Karpas-422 (cell line): ENCODE measurements at places on chromosomes 16 and 17. TPM values are rescaled to one million over a fixed set of nuclear protein-coding genes. Genes with fewer than 3 reads are reported as not detected.

TMEM235 gene
- total RNA-seq = not detected in 2 replicates

NUP88 gene
- total RNA-seq = 113 and 116 TPM in 2 replicates

CRYBA1 gene
- not detected in 2 replicates for total RNA-seq

GRCh38 chr16:30805056-30805369 lies 18.0 kb upstream of the ZNF629 start:
- no peak for DNase-seq
- H3K27me3 ChIP-seq = no peaks in the 10 kb centered on the region
- no peaks in the 10 kb centered on the region for H3K36me3 ChIP-seq
- H3K4me1 ChIP-seq = no peaks in the 10 kb centered on the region

DNA sequence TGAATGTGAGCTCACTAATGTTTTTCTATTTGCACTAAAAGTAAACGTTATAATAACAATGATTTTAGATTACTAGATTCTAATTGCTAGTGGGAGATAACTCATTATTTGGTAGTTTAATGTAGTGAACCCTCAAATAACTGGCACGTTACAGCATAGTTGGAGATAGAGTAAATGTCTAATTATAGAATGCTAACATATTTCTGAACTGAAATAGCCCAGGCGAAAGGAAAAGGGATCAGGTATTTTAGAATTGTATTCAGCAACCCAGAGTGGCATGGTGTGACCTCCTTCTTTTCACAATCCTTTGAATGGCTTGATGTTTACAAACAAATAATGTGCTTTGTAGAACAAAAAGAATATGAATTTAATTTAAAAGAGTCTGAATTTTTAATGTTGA lies 1221.2 kb downstream of the CDH8 start:
- no peak overlapping the region for H3K4me3 ChIP-seq
- no peak overlapping the region for H3K27ac ChIP-seq
- no peaks in the 10 kb centered on the region for H3K36me3 ChIP-seq
- no peaks in the 10 kb centered on the region for H3K27me3 ChIP-seq

DNA sequence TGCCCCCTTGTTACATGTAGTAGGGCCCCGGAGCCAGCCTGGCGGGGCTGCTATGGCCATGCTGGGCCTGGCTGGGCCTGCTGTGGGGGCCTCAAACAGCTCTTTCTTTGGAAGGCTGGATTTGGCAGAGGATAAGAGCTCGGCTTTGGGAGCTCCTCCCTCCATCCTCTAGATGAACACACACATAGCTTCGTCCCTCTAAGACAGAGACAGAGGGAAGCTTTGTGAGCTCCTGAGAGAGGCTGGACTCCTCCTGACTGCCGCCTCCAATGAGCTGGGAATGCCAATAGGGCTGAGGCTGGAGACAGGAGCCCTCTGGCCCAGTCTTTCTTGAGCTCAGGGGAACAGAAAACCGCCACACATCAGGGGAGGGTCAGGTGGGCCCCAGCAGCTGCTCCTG lies 37.3 kb upstream of the CDC42EP4 start:
- no peak overlapping the region for H3K27ac ChIP-seq
- no peaks in the 10 kb centered on the region for H3K4me1 ChIP-seq
- no peaks in the 10 kb centered on the region for H3K27me3 ChIP-seq
- no peak overlapping the region for H3K4me3 ChIP-seq
- DNase-seq = no peak
- no peaks in the 10 kb centered on the region for H3K36me3 ChIP-seq

DNA sequence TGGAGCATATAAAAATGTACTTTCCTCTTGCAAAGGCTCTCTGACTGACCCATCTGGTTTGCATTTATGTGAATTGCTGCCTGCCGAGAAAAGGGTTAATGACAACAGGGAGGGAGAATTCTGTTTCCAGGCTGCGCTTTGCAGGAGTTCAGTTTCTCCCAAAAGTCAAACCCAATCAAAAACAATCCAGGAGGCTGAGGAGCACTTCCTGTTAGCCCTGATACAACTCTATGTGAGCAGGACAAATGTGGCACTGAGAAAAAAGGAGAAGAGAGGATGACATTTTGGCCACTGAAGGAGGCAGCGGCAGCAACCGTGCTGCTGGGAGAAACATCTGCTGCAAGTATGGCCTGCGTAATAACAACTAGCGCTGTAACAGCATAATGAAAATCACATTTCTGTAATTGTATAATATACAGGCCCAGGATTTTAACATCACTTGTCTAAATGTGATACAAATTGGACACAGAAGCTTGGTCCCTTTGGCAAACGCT lies 26.8 kb upstream of the ELAC2 start:
- no peaks in the 10 kb centered on the region for H3K36me3 ChIP-seq
- no peak for DNase-seq
- H3K27ac ChIP-seq = no peak overlapping the region
- H3K27me3 ChIP-seq = no peaks in the 10 kb centered on the region
- no peak overlapping the region for H3K4me3 ChIP-seq
- H3K4me1 ChIP-seq = no peaks in the 10 kb centered on the region

- no peak overlapping the region for H3K4me3 ChIP-seq
- peaks cover 15% of the 10 kb centered on the region for H3K4me1 ChIP-seq
- H3K27me3 ChIP-seq = 0 out of 2 replicates have a peak, but pooled peaks cover 2% of the 10 kb centered on the region
- no peak for DNase-seq
- no peak overlapping the region for H3K27ac ChIP-seq
These were observed 14.4 kb upstream of the ATP2A3 start for GRCh38 chr17:3978421-3979289.

- H3K4me1 ChIP-seq = peaks cover 11% of the 10 kb centered on the region
- H3K27ac ChIP-seq = no peak overlapping the region
- H3K27me3 ChIP-seq = no peaks in the 10 kb centered on the region
- H3K4me3 ChIP-seq = no peak overlapping the region
- no peaks in the 10 kb centered on the region for H3K36me3 ChIP-seq
These were observed 2.8 kb upstream of the PYCR1 start for GRCh38 chr17:81939881-81940385.

DNA sequence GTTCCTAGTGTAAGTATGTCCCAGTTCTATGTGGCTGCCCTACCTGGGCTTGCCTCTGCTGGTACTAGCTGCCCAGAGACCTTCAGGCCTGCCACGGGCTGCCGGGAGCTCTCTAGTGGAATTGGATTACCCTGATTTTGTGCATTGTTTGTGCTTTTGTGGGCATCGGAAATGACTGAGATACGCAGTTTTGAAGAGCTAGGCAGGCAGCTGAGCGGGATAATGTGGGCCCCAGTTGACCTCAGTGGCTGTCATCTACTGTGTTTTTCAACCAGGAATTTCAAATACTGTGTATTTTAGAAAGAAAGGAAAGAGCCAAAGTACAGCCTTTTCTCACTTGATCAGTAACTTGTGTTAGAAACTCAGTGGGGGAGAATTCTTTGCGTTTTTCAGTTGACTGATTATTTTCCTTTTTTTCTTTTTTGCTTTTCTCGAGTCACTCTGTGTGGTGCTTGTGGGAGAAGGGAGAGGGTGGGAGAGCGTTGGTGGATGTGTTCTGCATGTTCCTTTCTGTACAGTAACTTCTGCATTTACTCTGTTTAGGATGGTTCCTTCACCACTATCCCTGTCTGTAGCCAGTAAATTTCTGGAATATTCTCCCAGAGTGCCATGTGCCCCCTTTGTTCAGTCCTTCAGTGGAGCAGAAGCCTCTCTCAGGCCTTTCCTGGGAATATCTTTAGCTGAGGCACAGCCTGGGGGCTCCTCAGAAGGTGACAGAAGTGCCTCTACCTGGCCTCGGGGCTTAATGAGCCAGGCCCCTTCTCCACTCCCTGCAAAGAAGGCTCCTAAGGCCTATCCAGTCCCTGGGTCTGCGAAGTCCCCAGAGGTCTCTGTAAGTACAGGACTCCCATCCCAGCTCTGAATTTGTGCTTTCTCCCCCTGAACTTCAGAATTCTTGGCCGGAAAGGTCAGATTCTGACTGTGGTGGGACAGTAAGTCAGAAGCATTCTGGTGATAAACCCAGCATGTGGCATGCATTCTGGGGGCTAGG lies 15.0 kb upstream of the SLC12A3 start:
- no peak for DNase-seq
- no peaks in the 10 kb centered on the region for H3K27me3 ChIP-seq
- H3K4me3 ChIP-seq = no peak overlapping the region
- H3K4me1 ChIP-seq = peaks cover 4% of the 10 kb centered on the region; the same call in 1 of the 2 replicates
- no peak overlapping the region for H3K27ac ChIP-seq

- H3K4me1 ChIP-seq = peaks cover 6% of the 10 kb centered on the region
- H3K4me3 ChIP-seq = no peak overlapping the region
- no peaks in the 10 kb centered on the region for H3K27me3 ChIP-seq
- no peaks in the 10 kb centered on the region for H3K36me3 ChIP-seq
- H3K27ac ChIP-seq = no peak overlapping the region
These were observed 63.3 kb upstream of the MTMR4 start for GRCh38 chr17:58577696-58578095.

- peak overlapping the region; percentile 87 for H3K4me3 ChIP-seq
- H3K36me3 ChIP-seq = peaks cover 17% of the 10 kb centered on the region; the same call in 1 of the 2 replicates
- no peak for DNase-seq
- H3K27ac ChIP-seq = peak overlapping the region; percentile 93
- no peaks in the 10 kb centered on the region for H3K27me3 ChIP-seq
These were observed 428 bp downstream of the PHF12 start for GRCh38 chr17:28950752-28951427.

- peak; percentile 79 for DNase-seq
- H3K4me3 ChIP-seq = no peak overlapping the region
- H3K27ac ChIP-seq = no peak overlapping the region
- no peaks in the 10 kb centered on the region for H3K27me3 ChIP-seq
- no peaks in the 10 kb centered on the region for H3K4me1 ChIP-seq
These were observed 47.5 kb downstream of the SLC6A2 start for GRCh38 chr16:55703003-55704001.

DNA sequence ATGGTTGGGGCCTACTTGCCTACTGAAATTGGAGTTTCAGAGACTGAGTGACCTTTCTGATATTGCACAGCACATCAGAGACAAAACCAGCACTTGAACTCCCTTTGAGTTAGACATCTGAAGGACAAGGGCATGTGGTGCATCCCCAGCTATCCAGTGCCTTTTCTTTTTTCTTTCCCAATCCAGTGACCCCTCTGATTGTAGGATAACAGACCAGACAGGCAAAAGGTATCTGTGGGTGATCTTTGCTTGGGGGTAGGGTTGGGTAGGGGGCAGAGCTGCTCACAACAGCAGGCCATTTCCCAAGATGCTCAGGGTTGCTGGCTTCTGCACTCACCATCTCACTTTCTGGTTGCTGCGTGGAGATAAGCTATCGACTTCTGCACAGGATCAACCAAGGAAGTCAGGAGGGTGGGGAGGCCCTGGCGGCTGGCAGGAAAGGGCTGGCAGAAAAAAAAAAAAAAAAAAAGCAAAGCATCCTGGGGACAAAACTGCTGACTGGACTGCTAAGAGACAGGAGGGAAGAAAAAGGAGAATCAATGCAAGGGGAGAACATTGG lies 42.2 kb downstream of the HOXB1 start:
- no peak for DNase-seq
- peaks cover 9% of the 10 kb centered on the region for H3K4me1 ChIP-seq
- H3K4me3 ChIP-seq = no peak overlapping the region
- H3K36me3 ChIP-seq = no peaks in the 10 kb centered on the region

GRCh38 chr16:55255733-55256282 lies 68.2 kb upstream of the IRX6 start:
- H3K36me3 ChIP-seq = no peaks in the 10 kb centered on the region
- peaks cover 38% of the 10 kb centered on the region for H3K4me1 ChIP-seq
- no peak overlapping the region for H3K27ac ChIP-seq
- no peaks in the 10 kb centered on the region for H3K27me3 ChIP-seq
- no peak overlapping the region for H3K4me3 ChIP-seq

DNA sequence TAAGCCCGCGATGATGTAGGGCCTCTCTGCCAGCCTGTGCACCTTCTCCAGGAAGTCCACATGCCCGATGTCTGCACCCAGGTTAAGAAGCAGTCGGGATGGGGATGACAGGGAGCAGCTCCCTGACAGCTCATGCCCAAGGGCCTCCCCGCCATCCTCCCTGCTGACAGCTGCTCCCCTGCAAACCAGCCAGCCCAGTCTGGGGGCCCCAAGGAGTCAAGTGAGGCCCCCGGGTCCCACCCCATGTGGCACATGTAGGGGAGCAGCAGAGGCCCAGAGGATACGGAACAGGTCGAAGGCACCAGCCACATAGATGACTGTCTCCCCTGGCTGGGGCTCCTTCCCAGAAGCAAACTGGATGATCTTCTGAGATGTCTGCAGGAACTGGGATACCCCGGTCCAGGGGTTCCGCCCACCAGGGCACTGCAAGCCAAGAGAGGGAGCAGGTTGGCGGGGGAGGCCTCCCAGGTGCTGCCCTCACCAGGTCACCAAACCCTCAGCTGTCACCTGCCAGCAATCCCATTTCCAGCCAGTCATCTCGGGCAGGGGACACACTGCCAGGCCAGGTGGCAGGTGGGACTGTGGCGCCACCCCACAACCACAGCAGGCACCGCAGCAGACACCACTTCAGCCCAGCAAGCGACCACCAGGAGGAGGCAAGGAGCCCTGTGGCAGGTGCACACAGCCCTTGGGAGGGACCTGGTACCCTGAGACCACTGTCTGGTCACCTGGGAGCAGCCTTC lies 4.6 kb downstream of the PCYT2 start:
- H3K27me3 ChIP-seq = no peaks in the 10 kb centered on the region
- no peaks in the 10 kb centered on the region for H3K36me3 ChIP-seq
- peaks cover 10% of the 10 kb centered on the region for H3K4me1 ChIP-seq
- no peak overlapping the region for H3K4me3 ChIP-seq
- H3K27ac ChIP-seq = no peak overlapping the region
- DNase-seq = peak; percentile 56

DNA sequence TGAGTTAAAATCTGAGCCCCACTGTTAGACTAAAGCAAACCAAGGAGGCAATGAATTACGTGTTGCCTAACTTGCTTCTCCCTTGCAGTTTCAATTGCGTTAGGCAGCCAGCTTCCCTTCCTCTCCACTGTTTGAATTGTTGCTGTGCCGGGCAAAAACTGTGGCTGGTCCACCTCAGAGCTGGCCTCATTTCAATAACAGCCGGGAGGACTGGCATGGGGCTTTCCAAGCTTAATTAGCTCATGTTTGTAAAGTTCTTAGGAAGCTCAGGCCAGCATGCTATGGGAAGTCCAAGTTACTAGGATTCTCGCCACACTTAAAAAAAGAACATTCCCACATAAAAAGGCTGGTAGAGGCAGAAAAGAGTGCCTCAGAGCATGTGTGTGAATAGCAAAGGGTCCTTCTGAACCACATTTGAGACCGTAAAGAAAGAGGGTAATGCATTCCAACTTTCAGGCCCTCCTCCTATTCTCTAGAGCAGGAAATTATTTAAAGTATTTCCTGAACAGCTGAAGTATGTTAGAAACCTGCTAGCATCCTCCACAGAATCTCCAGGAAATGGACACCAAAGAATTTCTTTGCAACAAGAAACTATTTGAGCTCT lies 79.0 kb upstream of the SMURF2 start:
- H3K27me3 ChIP-seq = no peaks in the 10 kb centered on the region
- H3K4me3 ChIP-seq = no peak overlapping the region
- H3K36me3 ChIP-seq = no peaks in the 10 kb centered on the region
- no peaks in the 10 kb centered on the region for H3K4me1 ChIP-seq
- H3K27ac ChIP-seq = no peak overlapping the region

- no peaks in the 10 kb centered on the region for H3K27me3 ChIP-seq
- H3K36me3 ChIP-seq = no peaks in the 10 kb centered on the region
- H3K4me1 ChIP-seq = peaks cover 20% of the 10 kb centered on the region
- H3K27ac ChIP-seq = no peak overlapping the region
These were observed 55.6 kb downstream of the CYTH1 start for GRCh38 chr17:78726513-78726912.

DNA sequence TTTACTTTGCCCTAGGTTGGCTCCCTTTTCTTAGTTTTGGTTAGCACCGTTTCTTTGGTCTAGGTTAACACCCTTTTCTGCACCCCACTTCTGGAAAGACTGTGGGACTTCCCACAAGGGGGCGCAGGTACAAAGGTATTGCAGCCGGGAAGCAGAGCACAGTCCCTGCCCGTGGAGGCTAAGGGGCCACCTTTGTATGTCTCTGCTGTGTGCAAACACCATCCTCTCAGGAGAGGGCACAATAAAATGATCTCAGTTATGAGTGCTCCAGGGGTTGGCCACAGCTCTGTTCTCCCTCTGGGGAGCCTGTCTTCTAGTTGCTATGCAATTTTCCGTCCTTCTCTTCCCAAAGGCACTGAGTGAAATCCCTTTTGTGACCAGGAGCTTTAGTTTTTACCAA lies 28.4 kb upstream of the TMC5 start:
- H3K27ac ChIP-seq = no peak overlapping the region
- H3K4me3 ChIP-seq = no peak overlapping the region
- H3K36me3 ChIP-seq = no peaks in the 10 kb centered on the region
- H3K27me3 ChIP-seq = no peaks in the 10 kb centered on the region
